A549 treated with CORT108297 at 1 μM for 4 hours (cell line): ENCODE measurements at places on chromosomes 13 and 19. TPM values are rescaled to one million over a fixed set of nuclear protein-coding genes. Genes with fewer than 3 reads are reported as not detected.

CGB5 gene
- 0.60 to 1.9 TPM (median 0.88 TPM) in 5 replicates for total RNA-seq

TMEM190 gene
- 1.2 to 2.6 TPM (median 2.0 TPM) in 5 replicates for total RNA-seq

DAND5 gene
- total RNA-seq: 0.03 to 0.08 TPM (median 0.06 TPM) in 5 replicates

PRODH2 gene
- total RNA-seq: 0.22 to 0.36 TPM (median 0.24 TPM) in 4 of 5 replicates, not detected in the other

SYT5 gene
- total RNA-seq: 2.8 to 4.9 TPM (median 3.8 TPM) in 5 replicates

MEF2B gene
- total RNA-seq: 0.70 to 0.95 TPM (median 0.75 TPM) in 4 of 5 replicates, not detected in the other

ZNF415 gene
- not detected in 5 replicates for total RNA-seq

ZNF536 gene
- not detected in 5 replicates for total RNA-seq

GRIN2D gene
- 6.3 to 11.3 TPM (median 10.6 TPM) in 5 replicates for total RNA-seq
